Central memory CD4-positive, alpha-beta T cell (primary cell): ENCODE measurements at places on chromosomes 5 and 9.

DNA sequence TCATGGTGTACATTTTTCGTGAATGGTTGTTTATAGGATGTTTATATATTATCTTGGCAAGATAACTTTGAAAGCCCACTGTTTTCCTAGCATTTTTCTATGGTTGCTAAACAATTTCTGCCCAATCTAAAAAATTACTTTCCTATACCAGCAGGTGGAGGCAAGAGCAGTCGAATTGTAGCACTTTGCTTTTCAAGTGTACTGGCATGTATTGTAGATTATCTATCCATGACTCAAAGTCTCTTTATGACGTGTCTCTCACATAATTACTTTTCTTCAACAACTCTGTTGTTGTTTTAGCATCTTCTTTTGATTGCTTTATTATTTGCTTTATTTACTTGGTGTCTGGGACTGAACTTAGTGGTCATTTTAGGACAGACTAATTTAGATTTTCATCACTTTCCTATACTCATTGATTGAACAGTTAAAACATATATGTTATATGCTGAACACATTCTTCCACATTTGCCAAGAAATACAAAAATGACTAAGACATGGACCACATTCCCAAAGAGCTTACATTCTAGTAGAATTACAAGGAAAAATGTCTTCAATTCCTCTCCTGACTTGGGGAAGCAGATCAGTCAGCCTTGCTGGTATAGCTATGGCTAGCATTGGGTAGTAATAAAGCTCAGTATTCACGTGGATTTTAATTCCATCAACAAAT lies 20.7 kb downstream of the NLN start:
- no peak for DNase-seq

- DNase-seq, result no peak
Observed at GRCh38 chr5:172775326-172776234, 4.6 kb upstream of the DUSP1 start.

DNA sequence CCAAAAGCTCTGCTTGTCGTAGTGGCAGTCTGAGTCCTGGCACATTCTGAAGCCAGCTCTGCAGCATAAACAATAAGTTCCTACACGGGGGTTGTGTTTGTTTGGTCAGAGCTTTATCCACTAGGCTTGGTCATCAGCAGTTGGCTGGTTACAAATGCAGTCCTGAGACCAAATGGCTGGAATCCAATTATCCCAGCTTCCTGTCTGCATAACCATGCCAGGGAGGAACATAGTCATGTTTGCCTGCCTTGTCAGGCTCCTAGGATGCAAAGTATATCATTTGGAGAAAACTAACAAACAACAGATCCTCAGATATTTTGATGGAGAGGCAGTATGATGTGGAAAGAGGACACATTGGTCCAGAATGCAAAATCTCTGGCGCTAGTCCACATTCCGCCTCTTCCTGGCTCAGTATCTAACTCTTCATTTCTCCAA lies 85.8 kb downstream of the FBXO38 start:
- no peak for DNase-seq

DNA sequence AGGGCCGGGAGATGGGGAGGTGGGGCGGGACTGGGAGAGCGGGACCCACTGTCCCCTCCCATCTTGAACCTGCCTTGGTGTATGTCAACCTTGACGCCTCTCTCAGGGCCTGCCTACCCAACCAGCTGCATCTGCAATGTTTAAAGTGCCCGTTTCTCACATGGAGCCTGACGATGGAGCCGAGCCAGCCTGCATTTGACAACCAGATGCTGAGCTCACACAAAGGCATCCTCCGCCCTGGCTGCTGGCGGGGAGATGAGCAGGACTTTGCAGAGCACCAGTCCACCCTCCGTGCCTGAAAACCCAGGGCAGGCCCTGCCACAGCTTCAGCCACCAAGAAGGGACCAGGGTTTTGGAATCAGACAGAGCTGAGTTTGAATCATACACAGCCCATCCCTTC lies 141.1 kb upstream of the SMIM23 start:
- no peak for DNase-seq

GRCh38 chr5:44536650-44537260 lies 147.5 kb upstream of the FGF10 start:
- no peak for DNase-seq

DNA sequence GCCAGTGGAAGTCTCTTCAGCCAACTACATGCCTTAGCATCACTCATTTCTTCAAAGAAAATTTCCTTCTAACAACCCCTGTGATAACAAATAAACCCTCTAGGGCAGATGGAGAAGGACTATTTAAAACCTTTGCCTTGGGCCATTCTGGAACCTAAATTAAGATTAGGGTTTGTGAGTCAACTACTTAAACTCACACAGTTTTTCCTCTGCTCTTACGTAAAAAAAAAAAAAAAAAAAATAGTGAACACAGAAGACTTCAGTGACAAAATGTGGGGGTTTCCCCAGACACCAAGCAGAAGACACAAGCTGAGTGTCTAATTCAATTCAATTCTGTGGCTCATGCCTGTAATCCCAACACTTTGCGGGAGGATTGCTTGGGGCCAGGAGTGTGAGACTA lies 65.8 kb upstream of the ERCC6L2 start:
- DNase-seq, result no peak

GRCh38 chr5:87185838-87186237 lies 81.8 kb upstream of the RASA1 start:
- DNase-seq, result no peak

DNA sequence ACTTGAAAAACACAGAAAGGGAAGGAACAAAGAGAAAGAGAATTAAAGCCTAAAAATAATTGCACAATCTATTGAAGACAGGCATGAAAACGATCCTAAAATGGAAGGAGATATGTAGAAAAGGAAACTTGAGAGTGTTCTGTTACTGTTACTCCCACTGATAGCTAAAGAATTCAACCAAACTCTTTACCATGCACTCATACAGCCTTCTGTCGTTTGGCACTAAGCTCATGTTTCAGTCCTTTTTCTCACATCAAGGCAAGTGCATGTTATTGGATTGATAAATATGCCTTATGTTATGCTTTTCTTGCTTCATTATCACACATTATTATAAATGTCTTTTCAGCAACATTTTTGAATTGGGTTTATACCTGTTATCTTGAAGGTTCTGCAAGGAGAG lies 696.5 kb downstream of the EFNA5 start:
- DNase-seq, result no peak

- DNase-seq, result no peak
Observed at GRCh38 chr5:162683284-162683683, 615.7 kb downstream of the GABRG2 start.

- no peak for DNase-seq
Observed at GRCh38 chr5:11258001-11258400, 497.0 kb upstream of the DAP start.

DNA sequence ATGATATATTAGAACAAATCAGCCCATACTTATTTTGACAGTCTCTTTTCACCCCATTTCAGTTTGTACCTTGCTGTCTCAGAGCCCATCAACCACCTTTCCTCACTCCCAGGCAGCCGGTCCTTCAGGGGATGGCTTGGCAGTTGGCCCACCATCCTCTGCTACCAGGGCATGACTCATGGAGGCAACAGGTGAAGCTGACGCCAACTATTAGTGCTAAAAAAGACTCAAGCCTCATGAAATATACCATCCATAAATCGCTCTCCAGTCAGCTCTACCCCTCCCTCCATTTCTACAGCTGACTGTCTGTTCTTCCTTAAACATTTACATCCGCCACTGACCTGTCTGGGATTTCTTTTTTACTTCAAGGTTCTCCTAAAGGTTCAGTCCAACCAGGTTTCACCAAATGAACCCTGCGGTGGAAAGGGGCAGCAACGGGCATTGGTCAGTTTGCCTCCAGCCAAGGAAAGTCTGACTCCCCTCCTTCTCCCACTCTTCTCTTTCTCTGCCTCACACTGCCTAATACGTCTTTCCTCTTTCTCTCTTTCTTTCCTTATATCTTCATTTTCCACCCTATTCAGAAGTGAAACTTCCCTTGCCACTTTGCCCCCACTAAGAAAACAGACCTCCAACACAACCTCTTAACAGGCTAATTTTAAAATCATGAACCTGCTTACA lies 439.1 kb downstream of the RAB3C start:
- no peak for DNase-seq

GRCh38 chr5:39423331-39423751 lies 1.4 kb downstream of the DAB2 start:
- no peak for DNase-seq

DNA sequence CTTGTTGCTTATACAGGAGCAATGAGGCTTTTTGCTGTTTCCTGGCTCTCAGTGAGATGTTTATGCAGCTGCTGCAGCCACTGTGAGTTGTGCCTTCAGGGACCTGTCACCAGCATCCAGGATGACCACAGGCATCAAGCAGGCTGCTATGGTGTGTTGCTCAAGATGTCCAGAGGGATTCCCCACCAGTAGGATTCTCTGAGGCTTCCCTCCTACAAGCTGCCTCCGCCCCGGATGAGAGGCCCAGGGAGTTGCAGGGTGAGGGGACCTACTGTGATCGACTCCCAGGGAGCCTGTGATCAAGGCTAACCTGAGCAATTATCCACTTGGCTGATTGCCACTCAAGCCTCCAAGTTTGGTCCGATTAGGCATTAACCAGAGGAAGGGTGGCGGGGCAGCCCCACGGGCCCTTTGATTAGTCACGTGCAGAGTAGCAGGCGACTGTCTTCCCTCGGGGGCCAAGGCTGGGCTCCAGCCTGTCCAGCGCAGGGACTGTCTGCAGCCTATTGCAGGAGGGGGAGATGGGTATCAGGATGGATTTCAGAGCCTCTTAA lies 1.8 kb upstream of the FAT2 start:
- no peak for DNase-seq

GRCh38 chr5:72353046-72353445 lies 32.9 kb downstream of the PTCD2 start:
- DNase-seq, result no peak

DNA sequence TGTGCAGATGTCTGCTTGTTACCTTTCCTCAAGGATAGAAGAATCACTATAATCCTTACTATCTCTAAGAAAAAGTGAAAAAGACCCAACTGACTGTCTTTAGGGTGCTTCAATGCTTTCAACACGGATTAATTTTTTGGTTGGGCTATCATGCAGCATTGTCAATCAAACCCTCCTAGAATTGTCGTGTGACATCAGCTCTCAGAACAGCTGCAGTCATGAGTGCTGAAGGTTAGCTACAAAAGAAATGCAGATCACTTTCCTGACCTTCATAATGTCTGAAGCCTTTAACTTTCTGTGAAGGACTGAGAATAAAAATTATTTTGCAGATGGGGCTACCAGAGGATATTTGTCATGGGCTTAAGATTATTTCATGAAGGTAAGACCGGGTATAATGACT lies 107.9 kb upstream of the EFNA5 start:
- no peak for DNase-seq

GRCh38 chr5:434443-435146 lies 8.4 kb upstream of the EXOC3 start:
- DNase-seq, result no peak

DNA sequence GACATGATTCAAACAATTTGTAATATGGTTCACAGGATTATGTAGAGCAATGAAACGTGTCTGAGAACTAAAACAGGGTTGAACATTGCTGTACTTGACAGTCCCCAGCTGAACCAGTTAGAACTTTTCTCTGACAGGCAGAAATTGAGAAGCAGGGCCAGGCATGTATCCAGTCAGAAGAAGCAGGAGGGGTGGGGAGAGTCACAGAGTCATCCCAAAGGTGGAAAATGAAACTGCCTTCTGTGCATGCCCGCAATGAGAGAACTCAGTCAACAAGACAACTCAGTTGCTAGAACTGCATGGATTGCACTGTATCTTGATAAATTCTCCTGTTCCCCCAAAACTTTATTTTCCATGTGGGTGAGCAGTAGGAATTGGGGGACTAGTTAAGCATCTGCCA lies 72.9 kb upstream of the PRLR start:
- no peak for DNase-seq

- DNase-seq, result no peak
Observed at GRCh38 chr5:81783401-81783800, 32.5 kb upstream of the SSBP2 start.

- no peak for DNase-seq
Observed at GRCh38 chr5:112143690-112144089, 275.4 kb downstream of the EPB41L4A start.

- no peak for DNase-seq
Observed at GRCh38 chr5:95256991-95257390, 27.9 kb downstream of the MCTP1 start.

- DNase-seq, result no peak
Observed at GRCh38 chr9:11194246-11194645, 581.4 kb upstream of the PTPRD start.

- DNase-seq, result no peak
Observed at GRCh38 chr9:77751341-77752091, 103.4 kb upstream of the GNA14 start.

DNA sequence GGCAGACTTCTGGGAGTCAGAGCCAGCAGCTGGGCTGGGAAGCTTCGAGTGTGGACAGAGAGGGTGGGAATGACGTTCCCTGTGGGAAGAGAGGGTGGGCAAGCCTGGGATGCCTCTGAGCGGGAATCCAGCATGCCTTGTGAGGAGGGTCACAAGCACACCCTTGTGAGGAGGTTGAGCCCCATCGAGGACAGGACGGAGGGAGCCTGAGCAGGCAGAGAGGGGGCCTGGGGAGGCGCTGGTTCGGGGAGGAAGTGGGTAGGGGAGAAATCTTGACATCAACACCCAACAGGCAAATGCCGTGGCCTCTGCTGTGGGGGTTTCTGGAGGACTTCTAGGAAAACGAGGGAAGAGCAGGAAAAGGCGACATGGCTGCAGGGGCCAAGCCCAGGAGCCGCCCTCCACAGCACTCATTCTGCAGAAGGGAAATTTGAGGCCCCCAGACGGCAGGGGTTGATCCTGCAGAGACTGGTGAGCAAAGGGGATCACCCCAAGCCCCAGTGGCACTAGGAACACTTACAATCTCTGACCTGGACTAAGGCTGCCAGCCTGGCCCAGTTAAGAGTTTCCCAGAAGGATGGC lies 1.1 kb upstream of the IL13 start:
- no peak for DNase-seq

DNA sequence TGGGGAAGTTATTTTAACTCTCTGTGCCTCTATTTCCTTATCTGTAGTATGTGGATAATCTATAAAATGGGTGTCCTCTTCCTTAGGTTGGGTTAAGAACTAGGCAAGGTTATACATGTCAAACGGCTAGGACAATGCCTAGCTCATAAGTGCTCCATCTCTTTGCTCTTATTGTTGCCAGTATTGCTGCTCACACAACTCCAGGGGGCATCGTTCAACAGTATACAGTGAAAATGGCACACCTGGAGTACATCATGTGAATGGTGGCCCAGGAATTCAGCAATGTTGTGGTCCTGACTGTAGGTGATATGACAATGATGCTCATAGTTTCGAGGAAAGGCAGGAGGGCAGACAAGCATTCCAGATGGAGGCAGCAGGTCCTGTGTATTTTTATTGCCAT lies 30.1 kb downstream of the SLIT3 start:
- DNase-seq, result no peak

GRCh38 chr5:157961176-157961575 lies 102.2 kb upstream of the CLINT1 start:
- DNase-seq, result no peak

GRCh38 chr5:1152771-1153282 lies 41.0 kb upstream of the SLC12A7 start:
- no peak for DNase-seq

DNA sequence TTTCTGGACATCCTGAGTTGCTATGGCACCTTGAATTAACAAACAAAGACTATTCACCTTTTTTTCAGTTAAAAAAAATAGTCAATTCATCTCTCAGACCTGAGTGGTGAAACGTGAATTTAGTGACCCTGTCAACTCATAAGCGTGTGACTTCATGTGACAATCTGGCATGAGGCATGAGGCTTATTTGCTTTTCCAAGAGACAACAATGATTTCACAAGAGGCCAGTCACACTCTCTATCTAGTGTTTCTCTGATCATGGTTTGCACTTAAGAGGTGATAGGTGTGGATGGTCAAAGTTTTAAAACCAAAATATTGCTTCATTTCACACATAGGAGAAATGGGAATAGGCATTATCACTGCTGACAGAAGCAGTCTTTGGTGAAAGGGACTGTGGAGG lies 559.6 kb upstream of the ACO1 start:
- DNase-seq, result no peak
